ENCODE measurements at places on chromosomes 12 and 14.

DNA sequence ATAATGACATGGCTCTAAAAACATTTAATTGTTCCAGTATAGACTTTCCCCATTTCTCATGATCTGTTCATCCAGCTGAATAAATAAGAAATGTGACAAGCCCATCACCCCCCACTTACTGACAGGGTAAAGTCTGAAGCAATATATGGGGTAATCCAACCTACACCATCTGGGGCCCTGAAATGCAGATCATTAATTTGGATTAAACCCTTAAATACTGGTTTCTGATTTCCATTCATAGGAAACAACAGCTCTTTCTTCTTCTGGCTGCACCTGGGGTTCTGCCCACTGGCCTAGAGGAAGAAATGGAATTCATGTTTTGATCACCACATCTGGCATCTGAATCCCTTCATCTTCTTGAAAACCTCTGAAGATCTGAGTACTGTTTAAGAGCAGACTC is 39.3 kb upstream of the ACSM4 start:
- DNase-seq = no peak

GRCh38 chr12:9074484-9075137 is 41.1 kb downstream of the A2M start:
- DNase-seq = no peak

GRCh38 chr12:66851134-66851533 is 172.3 kb upstream of the GRIP1 start:
- no peak for DNase-seq

GRCh38 chr12:69243099-69244084 is 4.0 kb downstream of the CPSF6 start:
- no peak for DNase-seq

DNA sequence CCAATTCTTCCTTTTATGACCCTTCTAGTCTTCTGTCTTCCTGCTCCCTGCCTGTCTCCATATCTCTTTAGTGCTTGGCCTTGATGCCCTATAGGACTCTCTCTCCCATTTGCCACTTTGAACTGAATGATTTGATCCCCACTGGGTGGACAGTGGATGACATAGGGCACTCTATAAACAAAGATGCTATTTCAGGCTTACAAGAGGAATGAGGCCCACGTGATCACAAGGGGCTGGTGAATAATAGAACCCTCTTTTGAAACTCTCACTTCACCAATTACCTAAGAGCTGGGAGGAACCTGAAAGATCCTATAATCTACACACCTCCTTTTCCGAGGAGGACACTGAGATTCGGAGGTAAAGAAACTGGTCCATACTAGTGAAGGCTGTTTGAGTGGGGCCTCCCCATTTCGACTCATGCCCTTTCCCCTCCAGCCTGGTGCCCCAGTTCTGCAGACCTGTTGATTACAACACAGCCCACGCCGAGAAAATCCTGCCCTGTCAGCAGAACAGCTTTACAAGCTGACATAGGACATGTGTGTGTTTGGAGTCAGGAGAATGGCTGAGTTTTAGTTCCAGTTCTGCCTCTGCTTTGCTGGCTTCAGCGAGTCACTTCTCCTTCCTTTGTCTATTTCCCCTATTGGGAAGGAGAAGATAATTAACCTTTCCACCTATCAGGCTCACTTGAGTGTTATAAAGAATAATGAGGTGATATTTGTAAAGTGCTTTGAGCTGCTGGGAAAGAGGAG is 400.3 kb downstream of the ZFP36L1 start:
- no peak for DNase-seq

DNA sequence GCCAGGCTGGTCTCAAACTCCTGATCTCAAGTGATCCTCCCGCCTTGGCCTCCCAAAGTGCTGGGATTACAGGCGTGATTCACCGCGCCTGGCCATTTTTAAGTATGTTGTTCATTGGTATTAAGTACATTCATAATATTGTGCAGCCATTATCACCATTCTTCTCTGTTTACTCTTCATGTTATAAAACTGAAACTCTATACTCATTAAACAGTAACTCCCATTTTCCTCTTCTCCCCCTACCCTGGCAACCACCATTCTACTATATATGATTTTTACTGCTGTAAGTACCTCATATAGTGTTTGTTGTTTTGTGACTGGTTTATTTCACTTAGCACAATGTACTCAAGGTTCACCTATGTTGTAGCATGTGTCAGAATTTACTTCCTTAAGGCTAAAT is 23.1 kb downstream of the METAP2 start:
- DNase-seq = no peak

DNA sequence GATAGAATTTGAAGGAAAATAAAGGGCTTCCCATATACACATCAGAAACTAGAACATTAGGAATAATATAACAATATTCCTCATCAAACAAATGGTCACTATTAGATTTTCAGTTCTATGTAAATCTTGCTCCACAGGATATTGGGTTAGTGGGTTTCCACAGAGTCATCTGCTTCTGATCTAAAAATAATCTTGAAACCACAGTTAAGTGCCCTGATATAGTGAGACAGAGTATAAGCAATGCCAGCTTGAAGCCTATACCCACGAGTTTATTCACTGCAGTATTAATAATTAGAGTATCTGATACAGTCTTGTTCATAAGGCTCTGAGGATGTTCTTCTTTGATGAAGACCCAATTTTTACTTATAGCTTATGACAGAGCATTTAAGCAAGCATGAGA is 74.5 kb upstream of the ATF7IP start:
- no peak for DNase-seq

GRCh38 chr14:31243860-31244259 is 36.3 kb upstream of the HECTD1 start:
- DNase-seq = no peak

- DNase-seq = no peak
Observed at GRCh38 chr12:32586390-32586789, 92.7 kb upstream of the DNM1L start.

- DNase-seq = no peak
Observed at GRCh38 chr14:58560208-58560607, 77.6 kb upstream of the DACT1 start.

GRCh38 chr14:91112194-91112593 is 1.7 kb upstream of the DGLUCY start:
- DNase-seq = no peak

DNA sequence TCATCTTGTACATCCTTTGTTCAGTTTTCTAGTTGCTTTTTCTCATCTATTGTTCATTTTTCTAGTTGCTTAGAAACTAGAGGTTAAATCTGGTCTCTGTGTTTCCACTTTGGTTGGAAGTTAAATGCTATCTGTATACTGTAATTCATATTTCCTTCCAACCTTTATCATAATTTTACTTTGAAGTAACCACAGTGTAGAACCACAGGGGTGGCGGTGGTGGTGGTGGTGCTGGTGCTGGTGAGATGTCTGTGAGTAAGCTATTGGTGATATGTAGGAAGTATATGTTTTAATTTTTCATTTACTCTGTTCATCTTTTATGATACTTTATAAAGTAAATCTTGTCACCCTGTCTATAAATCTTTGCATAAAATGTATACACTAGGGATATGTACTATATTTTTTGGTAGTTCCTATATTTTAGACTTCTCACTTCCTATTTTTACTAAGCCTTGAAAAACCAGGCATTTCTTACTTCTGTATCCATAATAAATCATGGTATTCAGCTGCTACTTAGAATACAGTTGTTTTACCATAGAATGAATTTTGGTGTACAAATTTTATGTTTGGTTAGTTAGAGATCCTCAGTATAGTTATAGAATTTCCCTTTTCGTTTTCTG is 31.9 kb downstream of the CCDC91 start:
- peak; percentile 40 for DNase-seq

GRCh38 chr12:46432325-46432724 is 59.8 kb upstream of the SLC38A2 start:
- DNase-seq = no peak

- DNase-seq = no peak
Observed at GRCh38 chr12:57852620-57853500, 6.3 kb upstream of the CTDSP2 start.

- DNase-seq = no peak
Observed at GRCh38 chr14:105283899-105284298, 16.9 kb downstream of the BRF1 start.

DNA sequence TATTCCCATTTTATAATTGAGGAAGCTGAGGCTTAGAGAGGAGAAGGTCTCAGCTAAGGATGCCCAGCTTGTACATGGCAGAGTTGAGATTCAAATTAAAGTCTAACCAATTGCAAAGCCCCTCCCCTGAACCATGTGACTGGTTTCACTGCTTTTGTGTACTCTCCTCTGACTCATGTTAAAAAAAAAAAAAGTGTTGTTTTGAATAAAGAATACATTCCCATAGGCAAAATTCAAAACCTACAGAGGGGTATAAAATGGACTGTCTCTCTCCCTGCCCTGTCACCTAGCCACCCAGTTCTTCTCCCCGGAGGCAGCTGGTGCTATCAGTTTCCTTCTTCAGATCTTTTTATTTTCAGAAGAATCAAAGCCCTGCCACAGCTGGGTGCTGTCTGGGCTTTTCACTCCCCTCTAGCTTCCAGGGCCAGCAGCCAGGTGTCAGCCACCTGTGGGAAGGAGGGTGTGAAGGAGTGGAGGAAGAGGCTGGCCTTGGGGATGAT is 5.4 kb downstream of the PSMD9 start:
- no peak for DNase-seq

GRCh38 chr12:98456576-98457573 is 58.5 kb upstream of the TMPO start:
- peak; percentile 8 for DNase-seq

DNA sequence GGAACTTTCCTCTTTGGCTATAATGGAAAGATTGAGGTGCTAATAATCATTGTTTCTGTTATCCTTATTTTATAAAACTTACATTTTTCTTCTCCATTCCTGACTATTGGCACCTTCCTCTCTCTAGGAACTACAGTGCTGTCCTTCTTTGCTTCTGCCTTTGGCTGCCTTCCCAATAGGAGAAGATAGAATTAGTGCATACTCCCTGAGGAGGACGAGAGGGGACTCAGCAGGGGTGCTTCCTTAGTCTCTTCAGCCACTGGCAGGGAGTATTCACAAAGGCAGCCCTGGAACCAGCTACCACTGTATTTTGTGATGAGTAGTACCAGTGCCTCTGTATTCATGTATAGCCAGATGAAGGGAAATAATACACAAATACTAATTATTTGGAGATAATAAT is 208.5 kb downstream of the FOXG1 start:
- no peak for DNase-seq

GRCh38 chr12:116697305-116697704 is 40.6 kb downstream of the SPRING1 start:
- no peak for DNase-seq

GRCh38 chr14:81132468-81132867 is 88.3 kb downstream of the GTF2A1 start:
- DNase-seq = no peak

GRCh38 chr12:105204916-105205315 is 31.1 kb downstream of the APPL2 start:
- no peak for DNase-seq

- DNase-seq = no peak
Observed at GRCh38 chr12:118183711-118184110, 47.8 kb downstream of the PEBP1 start.

- no peak for DNase-seq
Observed at GRCh38 chr12:608413-608812, 54.8 kb downstream of the NINJ2 start.

DNA sequence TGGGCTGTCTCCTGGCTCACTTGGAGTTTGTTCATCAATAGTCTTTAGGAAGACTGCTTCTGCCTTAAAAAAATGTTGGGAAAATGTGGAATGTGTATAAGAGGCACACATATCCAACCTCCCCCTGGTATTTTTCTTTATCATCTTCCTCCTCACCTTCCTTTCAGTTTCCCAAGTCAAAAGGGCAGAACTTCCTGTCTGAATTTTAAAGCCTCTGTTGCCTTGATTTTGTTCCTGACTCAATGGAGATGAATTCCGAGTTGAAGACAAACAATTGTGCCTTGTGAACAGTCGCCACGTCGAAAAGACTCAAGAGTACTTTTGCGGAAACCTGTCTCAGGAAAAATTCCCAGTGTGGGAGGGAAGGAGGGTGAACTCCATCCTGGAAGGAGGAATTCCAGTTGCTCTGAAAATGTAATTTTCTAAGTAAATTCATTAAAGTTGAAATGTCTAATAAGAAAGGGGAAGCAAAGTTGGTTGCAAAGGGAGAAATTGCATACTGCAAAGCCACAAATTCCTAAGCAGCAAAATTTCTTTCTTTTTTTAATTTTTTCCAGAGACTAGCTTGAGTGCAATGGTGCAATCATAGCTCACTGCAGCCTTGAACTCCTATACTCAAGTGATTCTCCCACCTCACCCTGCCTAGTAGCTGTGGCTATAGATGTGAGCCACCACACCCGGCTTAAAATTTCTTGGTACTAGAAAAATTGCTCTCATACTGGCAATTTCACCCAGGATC is 50.2 kb upstream of the ELK3 start:
- no peak for DNase-seq

All from stimulated activated CD8-positive, alpha-beta memory T cell treated with anti-CD3 and anti-CD28 coated beads, Interleukin-12 subunit alpha, Interleukin-12 subunit beta, amount 100 ng/mL, for 4 hours (primary cell).